ENCODE measurements at places on chromosomes 1 and 21. TPM values are rescaled to one million over a fixed set of nuclear protein-coding genes. Genes with fewer than 3 reads are reported as not detected.

Gene NTMT2
- not detected for total RNA-seq

Gene MTMR11
- 14.1 TPM for total RNA-seq

Gene IFI44
- 3.5 TPM for total RNA-seq

DNA sequence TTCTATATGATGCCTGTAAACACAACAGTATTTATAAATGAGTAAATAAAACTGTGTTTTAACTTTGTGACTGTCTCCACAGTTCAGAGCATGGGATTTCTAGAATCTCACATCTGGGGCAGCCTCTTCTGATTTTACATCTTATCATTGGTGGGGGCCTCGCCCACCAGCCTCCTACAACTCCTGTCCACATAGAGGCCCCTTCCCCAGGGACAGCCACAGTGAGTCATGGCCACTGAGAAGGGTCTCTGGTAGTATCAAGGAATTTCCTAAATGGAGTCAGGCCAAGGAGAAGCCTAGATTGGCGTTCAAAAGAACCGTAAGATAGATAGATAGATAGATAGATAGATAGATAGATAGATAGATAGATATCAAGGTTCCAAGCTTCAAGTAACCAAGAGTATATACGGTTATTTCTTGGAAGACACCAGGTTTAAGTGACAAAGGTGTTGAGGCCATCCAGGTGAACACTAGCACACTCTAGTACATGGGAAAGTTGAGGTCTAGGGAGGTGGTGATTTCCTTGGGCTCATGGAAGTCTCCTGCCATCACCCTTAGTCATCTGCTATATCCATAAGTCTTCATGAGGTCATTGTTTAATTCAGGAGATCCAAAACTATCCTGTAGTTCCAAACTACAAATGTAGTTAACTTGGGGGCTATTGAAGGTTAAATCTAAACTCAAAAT lies 121.6 kb downstream of the SYT2 start:
- DNase-seq, result peak; percentile 56

GRCh38 chr1:38173157-38173831 lies 126.7 kb upstream of the POU3F1 start:
- DNase-seq, result no peak

- no peak for DNase-seq
Observed at GRCh38 chr1:66745451-66745850, 6.8 kb upstream of the DYNLT5 start.

- no peak for DNase-seq
Observed at GRCh38 chr1:44222397-44223186, 9.3 kb downstream of the DMAP1 start.

DNA sequence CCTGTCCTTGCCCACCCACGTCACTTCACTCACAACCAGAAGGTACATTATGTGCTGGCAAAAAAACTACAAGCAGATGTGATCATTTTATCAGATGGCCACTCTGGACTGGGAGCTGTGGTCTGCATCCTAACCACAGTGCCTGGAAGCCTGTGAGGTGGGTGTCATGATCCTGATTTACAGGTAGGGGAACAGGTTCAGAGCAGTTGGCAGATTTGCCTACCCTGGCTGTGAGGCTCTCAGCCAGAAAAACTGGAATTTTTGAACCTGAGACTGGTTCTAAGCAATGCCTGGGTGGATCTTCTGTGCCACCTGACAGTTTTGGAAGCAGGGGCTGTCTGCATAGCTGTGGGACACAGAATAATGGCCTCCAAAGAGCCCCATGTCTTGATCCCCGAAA lies 150.8 kb downstream of the SYF2 start:
- DNase-seq, result no peak

DNA sequence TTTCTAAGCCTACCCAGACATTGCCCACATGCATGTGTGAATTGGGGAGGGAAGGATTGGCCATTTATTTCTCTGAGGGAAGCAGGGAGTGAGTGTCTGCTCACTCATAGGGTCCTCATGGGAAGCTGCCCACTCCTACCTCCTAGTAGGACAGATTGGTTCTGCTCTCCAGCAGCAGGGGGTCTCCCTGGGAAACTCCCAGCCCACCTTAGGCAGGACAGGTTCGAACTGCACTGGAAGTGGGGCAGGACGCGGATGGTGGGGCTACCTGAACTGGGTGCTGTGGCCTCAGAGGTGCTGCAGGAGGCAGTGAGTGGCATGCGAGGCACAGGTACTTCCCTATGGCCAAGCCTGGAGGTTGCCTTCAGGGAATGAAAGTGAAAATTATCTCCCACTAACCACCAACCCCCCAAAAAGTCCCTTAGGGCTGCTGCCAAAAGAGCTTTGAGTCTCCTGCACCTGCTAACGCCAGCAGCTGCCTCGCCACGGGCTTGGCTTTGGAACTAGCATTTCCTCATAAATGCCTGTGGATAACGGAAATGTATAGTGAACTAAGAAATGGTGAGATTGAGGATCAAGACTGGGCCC lies 157.0 kb upstream of the COA6 start:
- no peak for DNase-seq

DNA sequence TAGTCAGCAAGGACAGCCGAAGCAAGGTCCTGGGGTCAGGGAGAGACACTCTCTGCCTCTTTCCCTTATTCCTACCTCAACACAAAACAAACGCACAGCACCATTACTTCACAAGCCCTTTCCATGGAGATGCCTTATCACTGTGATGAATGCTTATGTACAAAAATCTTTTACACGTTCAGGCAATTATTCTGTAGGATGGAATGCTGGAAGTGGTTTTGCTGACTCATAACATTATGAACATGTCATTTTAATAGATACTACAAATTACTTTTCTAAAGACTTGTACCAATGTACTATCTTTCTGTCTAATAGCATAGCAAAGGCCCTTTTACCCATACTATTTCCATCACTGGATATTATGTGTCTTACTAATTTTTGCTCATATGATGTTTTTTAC lies 98.4 kb downstream of the TTLL7 start:
- no peak for DNase-seq

DNA sequence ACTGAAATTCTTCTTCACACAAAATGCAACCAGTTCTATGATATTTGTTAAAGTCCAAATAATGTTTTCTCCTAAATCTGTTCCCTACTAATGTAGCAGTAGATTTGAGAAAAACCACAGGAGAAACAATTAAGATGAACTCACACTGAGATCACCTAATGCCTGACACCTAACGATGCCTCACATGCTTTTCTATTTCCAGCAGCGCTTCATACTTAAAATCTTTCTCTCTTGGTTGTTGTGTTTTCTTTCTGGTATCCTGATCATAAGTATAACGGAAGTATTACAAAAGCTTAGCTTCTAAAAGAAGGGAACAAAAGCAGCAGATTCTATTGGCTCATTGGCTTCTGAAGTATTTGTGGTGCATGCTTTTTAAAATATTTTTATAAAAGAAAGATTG lies 267.2 kb upstream of the SGIP1 start:
- no peak for DNase-seq

DNA sequence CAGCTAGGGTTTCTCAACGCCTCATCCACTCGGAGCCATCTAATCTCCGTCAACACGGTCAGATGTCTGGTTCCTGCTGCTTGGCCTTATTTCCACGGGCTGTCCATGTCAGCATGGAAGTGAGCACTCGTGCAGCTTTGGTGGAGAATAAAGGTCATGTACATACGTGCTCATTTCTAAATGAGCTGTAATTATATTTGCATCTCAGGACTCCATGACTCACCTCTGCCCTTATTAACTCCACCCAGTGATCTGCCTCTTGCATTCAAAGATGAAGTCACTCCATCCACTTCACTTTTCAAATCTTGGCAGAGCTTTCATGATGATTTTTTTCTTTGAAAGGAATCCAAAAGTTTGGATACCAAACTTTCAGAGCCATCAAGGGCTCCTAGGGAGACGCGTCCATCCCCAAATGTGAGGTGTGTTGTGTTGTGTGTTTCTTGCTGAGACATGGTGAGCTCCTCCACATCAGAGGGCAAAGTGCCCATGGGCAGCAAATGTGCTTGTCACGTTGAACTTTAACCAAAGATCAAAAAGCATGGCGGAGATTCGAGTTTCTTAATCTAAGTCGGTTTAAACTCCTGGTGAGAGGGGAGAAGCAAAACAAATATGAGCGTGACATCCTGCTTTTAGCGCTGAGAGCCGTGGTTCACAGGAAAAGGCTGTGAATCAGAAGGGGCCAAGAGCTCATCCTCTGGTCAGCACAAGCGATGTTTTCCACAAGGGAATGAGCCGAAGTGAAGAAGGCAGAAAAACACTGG lies 68.6 kb upstream of the ERRFI1 start:
- no peak for DNase-seq

DNA sequence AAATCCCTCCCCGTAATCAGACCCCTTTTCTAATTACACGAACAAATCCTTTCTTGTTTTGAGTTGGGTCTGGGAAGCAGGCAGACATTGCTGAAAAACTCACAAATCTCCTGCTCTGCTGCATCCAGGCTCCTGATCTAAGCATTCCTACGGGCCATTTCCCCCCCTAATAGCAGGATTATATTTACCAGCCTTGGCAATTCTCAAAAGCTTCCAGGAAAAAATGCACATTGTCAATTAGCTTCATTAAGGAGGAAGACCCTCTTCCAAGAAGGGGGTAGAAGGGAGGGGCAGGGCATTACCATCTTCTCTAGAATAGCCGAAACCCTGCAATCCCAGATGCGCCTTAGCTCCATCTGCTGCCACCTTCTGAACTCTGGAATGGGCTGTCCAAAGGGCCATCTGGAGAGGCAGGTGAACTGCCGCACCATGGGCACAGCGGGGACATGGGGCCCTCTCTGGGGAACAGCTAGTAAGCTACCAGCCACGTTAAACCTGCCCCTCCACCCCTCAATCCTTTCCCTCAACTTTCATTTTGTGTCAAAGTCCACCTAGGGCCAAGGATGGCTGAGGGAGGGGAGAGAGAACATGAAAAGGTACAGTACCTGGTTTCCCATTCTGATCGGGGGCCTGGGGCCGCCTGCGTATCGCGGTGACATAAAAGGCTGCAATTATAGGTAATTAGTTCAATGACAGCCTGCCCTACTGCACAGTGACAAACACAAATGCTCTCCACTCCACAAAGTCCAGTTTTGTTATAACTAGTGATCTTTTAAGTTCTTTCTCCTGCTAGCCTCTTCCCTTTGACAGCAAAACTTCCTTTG lies 56.8 kb downstream of the MRPL37 start:
- DNase-seq, result no peak

- no peak for DNase-seq
Observed at GRCh38 chr1:169107603-169108208, 1.2 kb downstream of the ATP1B1 start.

DNA sequence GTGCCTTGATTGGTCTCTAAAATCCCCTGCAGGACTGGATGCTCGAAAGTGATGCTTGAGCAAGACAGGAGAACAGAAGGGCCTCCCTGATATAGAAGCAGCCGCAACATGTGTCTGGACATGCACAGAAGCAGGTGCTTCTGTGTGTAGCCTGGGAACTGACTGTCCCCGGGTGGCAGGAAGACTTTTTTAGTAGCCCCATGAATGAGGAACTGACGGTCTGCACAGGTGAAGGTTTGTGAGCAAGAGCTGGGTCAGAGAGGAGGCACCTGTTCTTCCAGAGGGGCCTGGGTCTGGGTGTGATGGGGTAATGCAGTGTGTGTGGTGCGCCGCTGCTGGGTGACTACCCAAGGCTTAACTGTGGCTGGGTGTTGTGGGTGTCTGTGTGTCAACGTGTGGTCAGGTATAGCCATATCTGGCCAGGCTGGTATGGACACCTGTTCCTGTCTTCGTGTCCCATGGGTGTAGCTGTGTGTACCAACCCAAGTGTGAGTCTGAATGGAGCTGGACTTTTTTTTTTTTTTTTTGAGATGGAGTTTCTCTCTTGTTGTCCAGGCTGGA lies 39.1 kb upstream of the FOXO6 start:
- DNase-seq, result no peak

GRCh38 chr1:109592916-109593315 lies 26.5 kb downstream of the GNAT2 start:
- DNase-seq, result no peak

DNA sequence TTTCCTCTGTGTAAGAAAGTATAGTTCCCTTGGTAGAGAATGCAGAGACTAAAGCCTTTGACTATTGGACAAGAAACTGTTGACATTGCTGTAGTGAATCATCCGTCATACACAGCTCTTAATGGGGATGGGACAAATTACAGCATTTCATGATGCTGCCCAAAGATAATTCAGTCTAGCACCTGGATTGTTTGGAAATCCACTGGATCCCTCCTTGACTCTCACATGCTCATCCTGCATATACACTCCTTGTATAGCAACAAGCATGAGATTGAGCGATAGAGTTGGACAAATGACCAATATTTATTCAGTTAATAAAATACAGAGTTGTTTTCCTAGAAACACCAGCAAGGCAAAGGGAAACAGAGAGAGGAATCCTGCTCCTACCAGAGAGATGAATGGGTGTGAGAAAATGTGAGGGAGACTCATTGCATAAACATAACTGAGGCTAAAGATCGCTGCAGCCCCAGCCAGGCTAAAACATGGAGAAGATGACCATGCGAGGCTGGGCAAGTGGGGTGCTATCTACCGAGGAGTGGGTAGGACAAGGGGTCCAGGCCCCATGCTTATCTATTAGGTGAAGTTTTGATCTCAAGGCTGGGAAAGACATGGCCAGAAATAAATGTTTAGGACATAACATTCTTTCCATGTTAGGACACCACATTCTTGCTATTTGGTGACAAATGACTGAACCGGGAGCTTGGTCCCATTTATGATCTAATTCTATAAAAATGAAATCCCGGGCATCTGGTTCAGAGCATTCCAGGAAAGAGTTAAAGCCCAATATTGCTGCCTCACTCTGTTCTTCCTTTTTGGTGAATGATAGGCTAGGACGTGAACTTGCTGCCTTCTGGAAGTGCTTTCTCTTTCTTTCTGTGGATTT lies 153.2 kb downstream of the TGFB2 start:
- no peak for DNase-seq

- peak; percentile 63 for DNase-seq
Observed at GRCh38 chr1:228486596-228487335, 416 bp upstream of the RNF187 start.
